ENCODE measurements at places on chromosomes 2 and 18. TPM values are rescaled to one million over a fixed set of nuclear protein-coding genes. Genes with fewer than 3 reads are reported as not detected.

Gene PDE11A
- total RNA-seq: 0.53 TPM

GRCh38 chr2:85889627-85890281 is 964 bp upstream of the ST3GAL5 start:
- peaks cover 29% of the 10 kb centered on the region for H3K4me1 ChIP-seq
- peaks cover 29% of the 10 kb centered on the region for H3K27me3 ChIP-seq
- no peaks in the 10 kb centered on the region for H3K36me3 ChIP-seq
- H3K27ac ChIP-seq: no peak overlapping the region
- DNase-seq: no peak

GRCh38 chr2:81648370-81648769 is 1343.8 kb upstream of the LRRTM1 start:
- peak; percentile 14 for DNase-seq
- H3K4me1 ChIP-seq: peaks cover 37% of the 10 kb centered on the region
- peak overlapping the region; percentile 10 for H3K27ac ChIP-seq
- H3K36me3 ChIP-seq: no peaks in the 10 kb centered on the region

GRCh38 chr2:38279201-38279600 is 97.9 kb downstream of the ATL2 start:
- no peak for DNase-seq
- no peak overlapping the region for H3K4me3 ChIP-seq
- no peak overlapping the region for H3K27ac ChIP-seq
- H3K36me3 ChIP-seq: 0 out of 2 replicates have a peak, but pooled peaks cover 6% of the 10 kb centered on the region
- peaks cover 40% of the 10 kb centered on the region for H3K4me1 ChIP-seq
- H3K27me3 ChIP-seq: peaks cover 46% of the 10 kb centered on the region

All from WTC11 (cell line).